Kidney capillary endothelial cell (primary cell): ENCODE measurements at places on chromosomes 6 and 20.

GRCh38 chr6:61989616-61990015 lies 296.4 kb downstream of the KHDRBS2 start:
- DNase-seq, result no peak

- no peak for DNase-seq
Measured at GRCh38 chr6:154012852-154013251, 26.2 kb upstream of the OPRM1 start.

- no peak for DNase-seq
Measured at GRCh38 chr6:155195903-155196302, 67.9 kb upstream of the CLDN20 start.

DNA sequence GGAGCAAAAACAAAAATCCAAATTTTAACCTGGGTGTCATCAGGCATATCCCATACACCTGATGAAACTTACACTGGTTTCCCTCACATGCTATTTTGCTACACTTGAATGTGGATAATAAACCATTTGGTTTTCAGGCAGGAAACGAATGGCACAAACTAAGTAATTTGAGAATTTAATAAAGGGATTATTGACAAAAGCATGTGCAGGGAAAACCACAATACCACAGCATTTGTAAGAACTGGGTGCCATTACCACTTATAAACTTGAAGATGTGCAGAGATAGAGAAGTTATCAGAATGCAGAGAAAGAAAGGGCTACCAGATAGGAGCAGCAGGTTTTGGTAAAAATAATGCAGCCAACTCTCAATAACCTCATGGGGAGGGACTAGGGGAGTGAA lies 151.2 kb downstream of the RFX6 start:
- DNase-seq, result no peak

DNA sequence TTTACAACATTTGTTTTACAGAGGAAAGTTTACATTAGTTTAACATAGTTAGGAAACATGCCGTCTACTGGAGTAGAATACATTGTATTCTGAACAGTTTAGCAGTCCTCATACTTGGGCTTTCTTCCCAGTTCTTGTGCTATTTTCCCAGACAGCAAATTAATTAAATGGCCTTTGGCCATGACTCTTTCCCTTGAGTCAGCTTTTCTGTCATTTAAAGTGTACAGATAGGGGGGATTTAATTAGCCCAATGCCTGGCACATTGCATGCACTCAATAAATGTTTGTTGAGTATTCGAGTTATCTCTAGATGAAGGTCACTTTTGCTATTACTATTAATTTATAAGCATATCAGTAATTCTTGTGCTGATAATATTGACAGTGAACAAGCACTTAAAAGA lies 1.6 kb downstream of the TMEM244 start:
- no peak for DNase-seq

GRCh38 chr6:34233867-34234266 lies 2.8 kb upstream of the HMGA1 start:
- no peak for DNase-seq

DNA sequence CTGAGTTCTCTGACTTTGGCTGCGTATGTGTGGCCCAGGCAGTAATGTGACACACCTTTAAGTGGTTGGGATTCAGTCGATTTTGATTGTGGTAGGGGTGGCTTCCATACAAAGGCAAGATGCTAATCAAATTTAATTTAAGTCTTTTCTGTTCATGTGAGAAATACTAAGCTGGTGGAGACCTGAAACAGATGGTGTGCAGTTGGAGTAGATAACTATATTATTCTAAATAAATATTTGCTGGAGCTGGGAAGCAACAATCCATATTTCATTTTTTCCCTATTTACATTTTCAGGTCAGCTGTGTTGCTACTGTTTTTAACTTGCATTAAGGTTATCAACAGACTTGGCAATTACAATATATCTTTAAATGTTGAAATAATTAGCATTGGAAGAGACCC lies 67.4 kb upstream of the C20orf144 start:
- no peak for DNase-seq

DNA sequence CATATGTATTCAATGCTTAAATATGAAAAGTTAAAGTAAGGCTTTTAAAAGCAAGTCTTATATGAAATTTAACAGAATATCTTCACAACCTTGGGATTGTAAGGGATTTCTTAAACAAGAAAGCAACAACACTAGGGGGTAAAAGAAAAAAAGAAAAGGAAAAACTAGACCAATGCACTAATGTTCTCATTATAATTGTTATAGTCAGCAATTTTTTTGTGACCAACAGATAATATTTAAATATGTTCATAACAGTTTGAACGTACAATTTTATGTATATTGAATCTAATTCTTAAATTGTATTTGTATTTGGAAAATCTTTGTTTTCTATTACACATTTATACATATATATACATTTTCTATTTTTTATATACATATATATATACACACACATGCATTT lies 1397.8 kb upstream of the ADGRB3 start:
- DNase-seq, result no peak

DNA sequence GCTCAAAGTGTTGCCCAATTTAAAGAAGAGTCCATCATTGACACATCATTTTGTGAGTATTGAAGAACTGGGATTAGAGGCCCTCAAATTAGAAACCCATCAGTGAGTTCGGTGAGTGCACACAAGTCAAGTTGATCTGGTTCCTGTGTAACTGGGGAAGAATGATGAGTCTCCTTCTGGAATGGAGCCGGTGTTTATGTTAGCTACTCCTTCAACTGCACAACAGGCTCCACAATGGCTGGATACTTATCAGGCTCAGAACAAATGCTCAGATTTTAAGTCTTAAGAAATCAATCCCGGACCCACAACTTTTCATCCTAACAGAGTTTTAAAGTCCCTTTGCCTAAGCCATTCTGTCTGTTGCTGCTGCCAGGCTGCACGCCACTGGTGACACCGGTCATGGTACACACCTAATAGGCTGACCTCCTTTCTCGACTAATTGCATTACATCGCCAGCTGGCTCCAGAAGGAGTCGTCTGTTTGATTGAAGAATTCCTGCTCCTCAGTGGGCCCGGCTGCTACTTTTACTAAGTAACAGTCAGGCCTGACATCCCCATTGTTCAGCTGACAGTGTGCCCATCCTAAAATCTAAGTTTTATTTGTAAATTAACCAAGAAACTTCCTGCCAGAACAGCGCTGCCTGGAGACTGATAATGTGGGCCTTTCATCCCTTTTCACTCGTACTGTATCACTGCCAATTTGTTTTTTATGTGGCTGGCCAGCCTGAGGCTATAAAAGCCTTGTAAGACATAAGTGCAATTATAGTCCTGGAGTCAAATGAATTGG lies 130.4 kb downstream of the INSM1 start:
- no peak for DNase-seq

DNA sequence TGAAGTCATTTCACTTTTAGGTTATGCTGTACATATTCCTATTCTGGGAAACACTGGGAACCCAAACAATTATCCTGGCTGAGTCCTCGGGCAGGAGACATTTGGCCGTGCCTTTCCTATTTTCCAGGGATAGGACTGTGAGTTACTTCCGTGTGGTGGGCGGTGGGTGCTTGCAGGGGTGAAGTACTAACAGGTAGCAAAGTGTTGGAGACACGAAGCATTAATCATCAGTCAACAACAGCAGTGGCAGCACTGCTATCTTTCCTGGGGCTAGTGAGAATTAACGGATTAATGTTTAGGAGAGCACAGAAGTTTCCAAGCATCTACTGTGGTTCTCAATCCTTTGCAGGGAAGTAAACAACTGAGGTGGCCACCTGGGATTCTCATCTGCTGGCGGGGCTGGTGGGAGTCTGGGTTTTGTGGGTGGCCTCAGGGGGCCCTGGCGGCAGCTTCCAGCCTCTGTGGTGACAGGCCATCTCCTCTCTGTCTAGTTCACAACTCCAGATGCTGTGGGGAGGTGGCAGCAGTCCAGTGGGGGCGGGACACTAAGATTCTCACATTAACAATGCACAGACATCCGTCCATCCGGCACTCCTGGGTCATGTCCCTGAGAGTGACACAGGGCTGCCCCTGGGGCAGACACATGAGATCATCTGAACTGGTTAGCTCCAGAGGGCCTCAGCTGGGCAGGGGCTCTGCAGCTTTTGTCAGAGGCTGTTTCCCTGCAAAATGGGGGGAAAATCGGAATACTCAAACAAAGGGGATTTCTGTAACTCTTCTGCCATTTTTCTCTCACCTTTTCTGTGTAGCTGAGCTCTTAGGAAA lies 90.9 kb downstream of the GJA10 start:
- DNase-seq, result peak; percentile 81

- no peak for DNase-seq
Measured at GRCh38 chr6:90144396-90144795, 152.2 kb downstream of the BACH2 start.

- no peak for DNase-seq
Measured at GRCh38 chr20:18984238-18985200, 170.9 kb downstream of the SCP2D1 start.

DNA sequence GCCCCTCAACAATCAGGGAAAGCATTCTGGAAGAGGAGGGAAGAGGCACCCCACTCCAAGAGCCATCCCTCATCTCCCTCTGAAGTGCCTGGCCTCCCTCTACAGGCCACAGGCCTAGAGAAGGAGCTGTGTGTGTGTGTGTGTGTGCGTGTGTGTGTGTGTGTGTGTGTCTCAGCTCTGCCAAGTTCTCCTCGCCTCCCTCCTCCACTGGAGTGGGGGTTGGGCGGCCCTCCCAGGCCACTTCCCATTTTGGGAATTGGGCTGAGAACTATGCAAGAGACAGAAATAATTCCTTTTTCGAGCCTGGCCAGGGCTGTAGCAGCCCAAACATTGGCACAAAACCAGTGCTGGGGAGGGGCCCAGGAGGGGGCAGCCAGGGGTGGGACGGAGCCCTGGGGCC lies 35.7 kb downstream of the KCNB1 start:
- no peak for DNase-seq

DNA sequence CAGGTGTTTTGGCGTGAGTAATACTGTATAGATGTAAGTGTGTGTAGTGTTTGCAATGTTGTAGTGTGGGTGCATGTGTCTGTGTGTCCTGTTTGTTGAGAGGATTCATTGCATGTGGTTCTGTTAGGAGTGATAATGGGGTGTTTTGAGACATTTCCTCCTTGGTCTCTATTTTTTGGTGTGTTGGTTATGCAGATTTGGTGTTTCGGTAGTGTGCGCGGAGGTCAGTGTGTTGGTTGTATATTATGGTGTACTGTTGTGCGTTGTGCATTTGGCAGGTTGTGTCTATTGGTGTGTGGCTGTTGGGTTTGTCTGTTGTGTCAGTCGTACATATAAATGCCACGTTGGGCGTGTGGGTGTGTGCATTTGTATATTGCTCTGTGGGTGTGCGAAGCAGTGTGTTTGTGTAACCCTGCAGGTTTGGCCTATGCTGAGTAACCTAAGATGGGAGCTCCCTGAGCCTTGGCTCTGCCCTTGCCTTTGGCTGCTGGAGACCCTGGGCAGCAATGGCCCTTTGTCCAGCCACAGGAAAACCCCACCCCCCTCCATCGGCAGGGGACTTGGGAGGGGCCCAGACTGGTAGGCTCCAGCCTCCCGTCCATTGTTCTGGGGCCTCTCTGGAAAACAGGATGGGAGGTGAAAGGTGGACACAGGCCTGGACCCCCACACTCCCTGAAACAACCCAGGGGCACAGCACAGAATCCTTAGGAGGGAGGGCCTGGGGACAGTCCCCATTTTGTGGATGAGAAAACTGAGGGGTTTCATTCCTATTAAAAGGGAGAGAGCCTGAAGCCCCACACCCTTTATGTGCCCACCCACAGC lies 10.3 kb upstream of the ID1 start:
- peak; percentile 83 for DNase-seq

DNA sequence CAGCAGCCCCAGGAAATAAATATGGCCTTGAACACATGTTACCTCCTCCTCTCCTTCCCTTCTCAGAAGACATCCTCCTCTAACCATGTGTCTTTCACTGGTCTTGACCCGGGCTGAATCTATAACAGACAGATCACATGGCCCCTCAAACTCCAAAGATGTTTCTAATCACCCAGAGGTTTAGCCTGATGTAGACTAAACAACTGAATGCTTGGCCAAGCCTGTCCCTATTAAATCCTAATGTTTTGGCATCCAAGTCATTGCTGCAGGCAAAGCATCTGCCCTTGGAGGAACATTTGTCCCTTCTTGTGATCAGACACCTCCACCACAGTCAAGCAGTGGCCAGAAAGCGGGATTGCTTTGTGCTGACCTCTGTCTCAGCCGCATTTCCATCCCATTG lies 65.5 kb downstream of the ANKRD60 start:
- no peak for DNase-seq

DNA sequence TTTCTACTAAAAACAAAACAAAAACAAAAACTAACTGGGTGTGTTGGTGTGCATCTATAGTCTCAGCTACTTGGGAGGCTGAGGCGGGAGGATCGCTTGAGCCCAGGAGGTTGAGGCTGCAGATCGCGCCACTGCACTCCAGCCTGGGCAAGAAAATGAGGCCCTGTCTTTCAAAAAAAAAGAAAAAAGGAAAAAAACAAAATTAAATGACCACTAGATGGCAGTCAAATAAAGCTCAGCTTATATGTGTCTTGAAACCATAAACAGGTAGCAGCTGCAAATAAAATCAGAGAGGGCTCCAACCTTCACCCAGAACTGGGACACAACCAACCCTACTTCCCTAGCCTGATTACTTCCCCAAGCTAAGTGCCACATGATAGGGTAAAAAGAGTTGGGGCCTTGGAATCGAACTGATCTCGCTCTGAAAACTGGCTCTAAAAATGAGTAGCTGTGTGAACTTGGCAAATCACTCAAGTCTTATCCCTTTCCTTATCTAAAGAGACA lies 67.1 kb upstream of the ADGRF4 start:
- peak; percentile 59 for DNase-seq

DNA sequence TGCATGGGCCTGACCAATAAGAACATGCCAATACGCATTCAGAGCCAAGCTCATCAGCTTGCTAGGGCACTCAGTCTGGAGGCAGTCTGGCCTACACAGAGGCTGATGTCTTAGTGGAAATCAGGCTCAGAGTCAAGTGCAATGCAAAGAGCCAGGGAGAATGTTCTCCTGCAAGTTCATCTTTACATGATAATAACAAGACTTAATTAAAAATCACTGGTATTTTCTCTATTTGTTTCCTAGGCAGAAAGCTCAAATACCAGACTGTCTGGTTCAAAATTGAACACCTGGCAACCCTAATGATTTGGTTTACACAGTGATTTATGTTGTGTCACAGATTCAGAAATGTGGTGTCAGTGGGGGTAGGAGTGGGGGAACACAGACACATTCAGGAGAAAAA lies 689.3 kb upstream of the FLRT3 start:
- no peak for DNase-seq

GRCh38 chr6:137749696-137750211 lies 117.3 kb upstream of the TNFAIP3 start:
- DNase-seq, result peak; percentile 94

DNA sequence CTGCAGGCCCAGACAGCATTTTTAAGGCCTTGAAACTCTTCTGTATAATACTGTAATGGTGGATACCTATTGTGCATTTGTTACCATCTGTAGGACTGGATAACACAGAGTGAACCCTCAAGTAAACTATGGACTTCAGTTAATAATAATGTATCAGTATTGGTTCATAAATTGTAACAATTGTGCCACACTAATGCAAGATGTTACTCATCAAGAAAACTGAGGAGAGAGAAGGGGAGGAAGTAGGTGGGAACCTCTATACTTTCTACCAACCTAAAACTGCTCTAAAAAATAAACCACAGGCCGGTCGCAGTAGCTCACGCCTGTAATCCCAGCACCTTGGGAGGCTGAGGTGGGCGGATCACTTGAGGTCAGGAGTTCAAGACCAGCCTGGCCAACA lies 10.8 kb downstream of the MAPK13 start:
- no peak for DNase-seq

- DNase-seq, result no peak
Measured at GRCh38 chr6:160227769-160228161, 30.9 kb downstream of the SLC22A2 start.
